Tibial nerve (tissue), 4 donors: ENCODE measurements at places on chromosomes 2 and 18.

DNA sequence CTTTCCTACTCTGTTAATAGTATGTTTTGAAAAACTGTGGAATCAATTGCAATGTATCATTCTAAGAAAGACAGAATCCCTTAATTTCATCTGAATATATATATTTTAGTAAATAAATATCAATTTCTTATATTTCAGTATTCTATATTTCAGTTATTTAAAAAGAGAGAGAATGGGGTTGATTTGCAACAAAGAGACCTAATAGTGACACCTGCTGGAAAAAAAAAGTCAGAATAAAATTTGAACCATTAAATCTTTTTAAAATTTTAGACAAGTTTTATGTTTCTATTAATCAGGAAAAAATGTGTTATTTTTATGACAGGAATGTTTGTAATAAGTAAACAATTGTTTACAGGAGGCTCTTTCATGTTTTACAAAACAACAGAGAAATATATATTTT is 20.7 kb upstream of the CCNT2 start:
- no peak for DNase-seq

GRCh38 chr2:228023619-228024018 is 152.2 kb downstream of the DAW1 start:
- DNase-seq = no peak

DNA sequence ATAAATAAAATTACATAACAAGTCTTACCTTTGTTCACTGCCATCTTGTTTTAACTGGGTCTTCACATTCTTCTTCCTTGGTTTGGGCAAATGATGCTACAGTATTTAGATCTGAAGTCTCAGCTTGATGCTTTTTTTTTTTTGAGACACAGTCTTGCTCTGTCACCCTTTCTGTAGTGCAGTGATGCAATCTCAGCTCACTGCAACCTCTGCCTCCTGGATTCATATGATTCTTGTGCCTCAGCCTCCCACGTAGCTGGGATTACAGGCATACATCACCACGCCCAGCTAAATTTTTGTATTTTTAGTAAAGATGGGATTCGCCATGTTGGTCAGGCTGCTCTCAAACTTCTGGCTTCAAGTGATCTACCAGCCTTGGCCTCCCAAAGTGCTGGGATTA is 53.2 kb upstream of the MAT2A start:
- no peak for DNase-seq

DNA sequence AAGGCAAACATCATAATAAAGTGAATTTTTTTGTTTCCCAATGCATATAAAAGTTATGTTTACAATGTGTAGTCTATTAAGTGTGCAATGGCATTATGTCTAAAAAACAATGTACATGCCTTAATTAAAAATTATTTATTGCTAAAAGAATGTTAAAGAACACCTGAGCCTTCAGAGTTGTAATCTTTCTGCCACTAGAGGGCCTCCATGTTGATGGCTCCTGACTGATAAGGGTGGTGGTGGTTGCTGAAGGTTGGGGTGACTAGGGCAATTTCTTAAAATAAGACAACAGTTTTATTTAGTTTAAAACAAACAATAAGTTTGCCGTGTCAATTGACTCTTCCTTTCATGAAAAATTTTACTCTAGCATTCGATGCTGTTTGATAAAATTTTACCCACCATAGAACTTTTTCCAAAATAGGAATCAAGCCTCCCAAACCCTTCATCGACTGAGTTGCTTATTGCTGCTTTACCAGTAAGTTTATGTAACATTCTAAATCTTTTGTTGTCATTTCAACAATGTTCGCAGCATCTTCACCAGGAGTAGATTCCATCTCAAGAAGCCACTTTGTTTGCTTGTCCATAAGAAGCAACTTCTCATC is 32.3 kb downstream of the MAP3K2 start:
- no peak for DNase-seq

- DNase-seq = no peak
These were observed 399.0 kb downstream of the CNTNAP5 start for GRCh38 chr2:124424074-124424473.

- DNase-seq = no peak
These were observed 21.4 kb downstream of the AP1S3 start for GRCh38 chr2:223815884-223816570.

DNA sequence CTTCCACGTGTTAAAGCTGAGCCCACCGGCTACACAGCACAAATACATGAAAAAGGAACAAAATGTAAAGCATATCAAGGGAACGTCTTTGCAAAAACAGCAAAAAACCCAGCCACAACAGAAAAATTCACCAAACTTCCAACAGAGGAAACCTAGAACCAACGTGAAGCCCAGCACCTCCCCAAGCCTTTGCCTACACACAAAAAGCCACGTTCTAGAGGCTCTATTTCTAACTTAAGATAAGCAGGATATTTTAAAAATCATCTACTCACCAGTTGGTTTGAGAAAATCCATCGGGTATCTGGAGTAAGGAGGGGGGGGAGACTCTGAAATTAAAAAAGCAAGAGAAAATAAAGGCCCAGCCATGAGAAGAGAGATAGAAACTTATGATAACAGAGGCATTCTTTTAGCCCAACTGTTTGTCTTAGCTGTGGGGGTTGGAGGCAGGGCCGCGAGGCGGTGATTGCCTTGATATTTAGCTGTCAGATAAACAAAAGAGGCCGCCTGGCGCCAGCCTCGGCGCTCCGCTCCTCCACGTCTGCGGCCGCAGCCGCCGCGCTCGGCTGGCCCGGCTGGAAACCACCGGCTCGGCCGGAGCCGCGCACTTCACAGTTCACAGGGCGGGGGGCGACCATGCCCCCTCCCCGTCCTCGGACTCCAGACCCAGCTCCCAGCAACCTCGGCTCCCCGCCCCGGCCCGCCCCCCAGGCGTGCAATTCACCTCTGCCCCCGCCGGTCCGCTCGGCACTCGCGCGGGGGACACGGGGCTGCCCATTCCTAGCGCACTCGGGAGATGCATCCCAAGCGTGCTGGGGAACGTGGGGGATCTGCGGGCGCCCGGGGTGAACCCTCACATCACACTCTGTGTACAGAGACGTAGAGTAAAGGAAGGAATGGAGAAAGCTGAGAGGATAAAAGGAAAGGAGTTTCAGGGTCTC is 2.4 kb downstream of the SMAD7 start:
- no peak for DNase-seq

- no peak for DNase-seq
These were observed 138.6 kb downstream of the BCL2 start for GRCh38 chr18:63180971-63181376.

DNA sequence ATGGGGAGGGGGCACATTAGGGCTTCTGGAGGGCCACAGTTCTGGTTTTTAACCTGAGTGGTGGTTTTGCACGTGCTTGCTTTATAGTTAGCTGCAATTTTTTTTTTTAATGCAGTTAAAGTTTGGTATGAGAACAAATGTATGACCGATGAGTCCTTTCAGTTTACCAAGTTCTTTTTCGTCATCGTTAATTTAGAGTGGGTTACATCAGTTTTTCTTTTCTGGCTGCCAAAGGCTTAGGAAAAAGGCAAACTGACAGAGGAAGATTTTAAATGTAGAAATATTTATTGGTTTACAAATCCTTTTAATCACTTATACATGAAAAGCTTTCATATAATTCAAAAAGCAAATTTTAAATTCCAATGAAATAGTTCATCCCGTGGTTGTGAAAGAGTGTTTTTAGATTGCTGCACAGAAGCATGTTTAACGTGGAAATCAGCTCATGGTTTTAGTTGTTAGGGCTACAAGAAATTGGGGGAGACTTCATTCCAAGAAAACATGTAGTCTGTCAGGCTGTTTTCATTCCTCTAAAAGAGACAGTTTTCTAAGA is 82.9 kb downstream of the MSH2 start:
- DNase-seq = no peak

- DNase-seq = peak; percentile 41
These were observed 137.6 kb downstream of the COPS8 start for GRCh38 chr2:237223201-237223861.

DNA sequence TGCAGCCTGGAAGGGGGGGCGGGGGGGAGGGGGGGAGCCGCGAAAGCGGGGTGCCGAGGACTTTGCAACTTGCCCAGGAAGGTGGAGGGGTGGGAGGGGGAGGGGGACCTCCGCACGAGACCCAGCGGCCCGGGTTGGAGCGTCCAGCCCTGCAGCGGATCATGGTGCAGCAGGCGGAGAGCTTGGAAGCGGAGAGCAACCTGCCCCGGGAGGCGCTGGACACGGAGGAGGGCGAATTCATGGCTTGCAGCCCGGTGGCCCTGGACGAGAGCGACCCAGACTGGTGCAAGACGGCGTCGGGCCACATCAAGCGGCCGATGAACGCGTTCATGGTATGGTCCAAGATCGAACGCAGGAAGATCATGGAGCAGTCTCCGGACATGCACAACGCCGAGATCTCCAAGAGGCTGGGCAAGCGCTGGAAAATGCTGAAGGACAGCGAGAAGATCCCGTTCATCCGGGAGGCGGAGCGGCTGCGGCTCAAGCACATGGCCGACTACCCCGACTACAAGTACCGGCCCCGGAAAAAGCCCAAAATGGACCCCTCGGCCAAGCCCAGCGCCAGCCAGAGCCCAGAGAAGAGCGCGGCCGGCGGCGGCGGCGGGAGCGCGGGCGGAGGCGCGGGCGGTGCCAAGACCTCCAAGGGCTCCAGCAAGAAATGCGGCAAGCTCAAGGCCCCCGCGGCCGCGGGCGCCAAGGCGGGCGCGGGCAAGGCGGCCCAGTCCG is 540 bp downstream of the SOX11 start:
- no peak for DNase-seq

DNA sequence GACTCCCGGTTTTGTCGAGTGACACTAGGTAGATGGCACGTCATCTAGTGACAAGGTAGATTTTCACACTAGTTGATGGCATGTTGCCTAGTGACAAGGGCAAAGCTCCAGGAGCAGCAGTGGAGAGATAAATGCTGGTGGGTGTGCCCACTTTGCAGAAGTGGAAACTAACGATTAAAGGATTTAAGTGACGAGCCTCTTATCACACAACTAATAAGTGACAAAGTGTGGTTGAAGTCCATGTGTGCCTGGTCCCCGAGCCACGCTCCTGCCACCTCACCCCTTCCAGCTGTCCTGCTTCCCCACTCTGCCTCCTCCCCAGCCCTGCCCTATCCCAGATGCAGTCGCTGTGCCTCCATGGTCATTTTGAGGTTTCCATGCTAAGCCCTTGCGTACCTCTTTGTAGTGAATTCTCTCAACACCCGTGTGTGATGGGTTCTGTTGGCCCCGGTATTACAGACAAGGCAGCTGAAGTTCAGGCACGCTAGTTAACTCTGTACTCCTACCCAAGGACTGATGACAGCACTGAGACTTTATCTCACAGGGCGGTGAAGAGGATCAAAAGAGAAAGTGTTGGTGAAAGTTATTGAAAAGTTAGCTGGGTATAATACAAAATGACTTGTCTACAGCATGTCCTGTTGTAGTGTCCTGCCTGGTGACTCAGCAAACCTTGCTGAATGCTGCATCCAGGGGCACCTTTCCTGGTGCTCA is 113.4 kb upstream of the GLI2 start:
- DNase-seq = no peak

DNA sequence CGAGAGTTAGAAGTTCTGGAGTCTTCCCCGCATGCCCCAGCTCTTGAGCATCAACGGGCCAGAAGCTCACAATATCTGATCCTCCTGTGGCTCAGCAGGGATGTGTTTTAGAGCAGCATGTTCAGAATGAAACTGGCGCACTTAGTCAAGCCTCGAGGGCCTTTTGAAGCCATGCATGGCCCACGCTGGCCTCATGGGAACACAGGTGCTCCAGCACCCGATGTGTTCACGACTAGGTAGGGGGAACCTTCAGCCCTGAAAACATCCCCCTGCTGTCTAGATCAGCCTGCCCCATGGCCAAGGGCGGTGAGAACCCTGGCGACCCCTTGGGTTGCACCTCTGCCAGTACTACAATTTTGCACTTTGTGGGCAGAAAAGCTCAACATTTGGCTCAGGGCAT is 32.8 kb downstream of the MSH6 start:
- no peak for DNase-seq

GRCh38 chr18:25896178-25896780 is 194.1 kb downstream of the SS18 start:
- DNase-seq = peak; percentile 50

- DNase-seq = no peak
These were observed 1.1 kb upstream of the TMEFF2 start for GRCh38 chr2:192195548-192196418.

DNA sequence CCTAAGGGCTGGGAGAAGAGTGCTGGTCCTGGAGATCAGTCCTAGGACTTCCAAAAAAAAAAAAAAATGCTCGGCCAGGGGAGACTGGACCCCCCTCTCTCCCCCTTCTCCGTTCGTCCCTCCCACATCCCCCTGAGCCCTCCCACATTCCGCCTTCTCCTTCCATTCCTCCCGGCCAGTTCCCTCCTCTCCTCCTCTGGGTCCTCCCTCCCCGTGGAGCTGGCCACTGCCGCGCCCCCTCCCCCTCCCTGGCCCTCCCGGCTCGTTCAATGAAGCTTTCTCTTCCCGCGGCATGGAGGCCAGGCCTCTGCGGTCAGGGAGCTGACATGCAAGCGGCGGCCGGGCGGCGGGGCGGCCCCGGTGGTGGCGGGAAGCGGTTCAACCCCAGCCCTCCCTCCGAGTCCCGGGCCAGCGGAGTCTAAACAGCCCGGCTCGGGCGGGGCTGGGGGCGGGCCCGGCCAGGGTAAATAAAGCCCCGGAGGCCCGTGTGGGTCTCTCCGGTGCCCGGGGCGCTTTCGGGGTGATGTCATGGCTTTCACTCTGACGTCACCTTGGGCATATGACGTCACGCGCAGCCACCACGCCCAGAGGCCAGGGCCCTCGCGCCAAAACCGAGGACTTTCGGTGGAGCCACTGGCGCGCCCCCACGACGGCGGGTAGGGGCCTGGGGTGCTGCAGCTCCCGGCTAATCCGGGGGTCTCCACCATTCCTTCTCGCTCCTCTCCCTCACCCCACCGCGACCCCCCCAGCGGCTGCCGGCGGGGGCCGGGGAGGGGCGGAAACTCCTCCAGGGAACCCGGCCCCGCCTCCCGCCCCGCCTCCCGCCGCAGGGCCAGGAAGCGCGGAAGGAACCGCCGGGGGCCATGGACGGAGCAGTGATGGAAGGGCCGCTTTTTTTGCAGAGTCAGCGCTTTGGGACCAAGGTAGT is at the start of the genes DOK1 and LOXL3:
Gene DOK1, plus strand, starts transcription at position 829 of the 928 bp plus-strand sequence. Its CDS starts 35 bp downstream, at position 864.
Gene LOXL3, minus strand, starts transcription at position 51 of the 928 bp plus-strand sequence. CDS start 1,308 bp downstream, outside the sequence.
- peak; percentile 73 for DNase-seq

DNA sequence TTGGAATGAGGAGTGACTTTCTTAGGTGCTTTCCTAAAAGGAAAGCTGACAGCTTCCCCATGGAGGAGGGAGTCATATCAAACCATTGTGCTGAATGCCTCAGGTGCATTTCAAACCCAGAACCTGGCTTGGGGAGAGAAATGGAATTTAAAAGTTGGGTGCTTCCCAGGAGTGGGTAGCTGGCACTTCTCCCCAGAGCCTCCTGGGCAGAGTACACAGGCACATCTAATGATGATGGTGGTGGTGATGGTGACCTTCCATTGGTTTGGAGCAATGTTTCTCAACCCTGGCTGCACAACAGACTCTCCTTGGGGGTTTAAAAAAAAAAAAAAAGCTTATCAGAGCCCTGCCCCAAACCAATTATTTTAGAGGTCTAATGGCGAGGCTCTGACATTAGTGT is 8.3 kb downstream of the FOSL2 start:
- no peak for DNase-seq

DNA sequence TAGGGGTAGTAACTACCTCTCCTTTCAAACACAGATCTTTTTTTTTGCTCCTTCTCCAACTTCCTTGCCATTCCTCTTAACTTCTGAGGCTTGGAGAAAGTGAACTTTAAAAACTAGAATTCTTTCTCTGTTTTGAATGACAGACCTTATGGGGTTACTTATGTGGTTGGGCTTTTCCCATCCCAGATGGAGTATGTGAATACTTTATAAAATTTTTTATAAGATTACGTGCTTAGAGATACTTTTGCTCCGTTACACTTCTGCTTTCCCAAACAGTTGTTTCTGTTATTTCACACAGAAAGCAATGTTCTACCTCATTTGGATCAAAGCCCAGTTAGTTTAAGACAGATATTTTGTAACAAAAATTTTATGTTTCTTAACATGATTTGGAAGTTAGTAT is 20.2 kb downstream of the GREB1L start:
- no peak for DNase-seq

- no peak for DNase-seq
These were observed 1213.1 kb upstream of the SLC39A10 start for GRCh38 chr2:194443926-194444325.
